Activated gamma-delta T cell treated with anti-CD3 and anti-CD28 coated beads, Interleukin-2, amount 50 U/mL, for 16 hours (primary cell): ENCODE measurements at places on chromosomes 12 and 14.

GRCh38 chr12:12646483-12647072 is 34.9 kb downstream of the CREBL2 start:
- DNase-seq = no peak

GRCh38 chr14:50230701-50231474 is 490 bp downstream of the SOS2 start:
- peak; percentile 19 for DNase-seq

DNA sequence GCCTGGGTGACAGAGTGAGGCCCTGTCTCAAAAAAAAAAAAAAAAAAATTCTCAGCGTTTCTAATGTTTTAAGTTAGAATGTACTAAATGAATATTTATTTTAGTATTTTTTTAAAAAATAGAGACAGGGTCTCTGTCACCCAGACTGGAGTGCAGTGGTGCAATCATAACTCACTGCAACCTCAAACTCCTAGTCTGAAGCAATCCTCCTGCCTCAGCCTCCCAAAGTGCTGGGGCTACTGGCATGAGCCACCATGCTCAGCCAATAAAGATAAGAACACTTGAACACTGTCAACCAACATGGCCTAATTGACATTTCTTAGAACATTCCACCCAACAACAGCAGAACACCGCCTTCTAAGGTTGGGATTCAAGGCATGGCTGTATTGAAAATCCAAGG is 5.1 kb upstream of the DYNC1H1 start:
- DNase-seq = no peak

GRCh38 chr14:70890826-70891659 is 16.2 kb upstream of the PCNX1 start:
- no peak for DNase-seq

GRCh38 chr12:13304924-13305323 is 108.4 kb downstream of the EMP1 start:
- no peak for DNase-seq

- DNase-seq = no peak
These were observed 106.4 kb upstream of the TBX5 start for GRCh38 chr12:114512351-114512750.

- DNase-seq = no peak
These were observed 1358.8 kb downstream of the LRFN5 start for GRCh38 chr14:42965512-42965911.

- no peak for DNase-seq
These were observed 193.6 kb upstream of the GARIN6 start for GRCh38 chr12:99453836-99454538.

DNA sequence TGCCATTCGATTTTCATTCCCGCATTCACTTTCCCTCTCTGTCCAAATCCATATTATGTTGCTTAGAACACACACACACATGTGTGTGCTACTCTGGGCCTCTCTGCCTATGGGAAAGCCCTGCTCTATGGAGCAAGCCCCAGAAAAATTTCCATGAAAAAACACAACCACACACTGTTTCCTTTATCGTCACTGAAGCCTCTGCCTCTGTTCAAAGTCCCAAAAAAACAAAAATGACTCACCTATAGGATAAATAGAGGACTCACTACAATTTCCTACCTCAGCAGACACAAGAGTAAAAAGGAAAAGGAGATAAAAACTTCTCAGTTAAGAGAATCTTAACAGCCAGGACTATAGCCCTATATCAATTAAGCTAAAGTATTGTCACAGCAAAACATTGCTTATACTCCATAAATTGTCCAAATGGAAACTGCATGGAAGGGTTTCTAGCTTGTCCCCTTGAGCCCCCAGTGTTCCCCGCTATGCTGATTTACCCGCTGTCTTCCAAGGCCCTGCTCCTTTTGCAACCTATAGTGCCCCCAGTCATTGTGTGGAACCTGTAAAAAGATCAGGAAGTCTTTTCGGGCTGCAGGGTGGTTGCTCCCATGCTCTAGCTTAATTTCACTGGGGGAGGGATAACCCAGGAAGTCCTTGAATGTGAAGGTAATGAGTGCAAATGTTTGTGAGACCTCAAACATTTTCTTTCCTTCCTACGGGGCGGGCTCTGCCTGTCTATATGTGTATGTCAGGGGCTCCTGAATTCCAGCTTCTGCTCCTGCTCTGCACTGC is 11.1 kb upstream of the PIP4K2C start:
- DNase-seq = no peak

DNA sequence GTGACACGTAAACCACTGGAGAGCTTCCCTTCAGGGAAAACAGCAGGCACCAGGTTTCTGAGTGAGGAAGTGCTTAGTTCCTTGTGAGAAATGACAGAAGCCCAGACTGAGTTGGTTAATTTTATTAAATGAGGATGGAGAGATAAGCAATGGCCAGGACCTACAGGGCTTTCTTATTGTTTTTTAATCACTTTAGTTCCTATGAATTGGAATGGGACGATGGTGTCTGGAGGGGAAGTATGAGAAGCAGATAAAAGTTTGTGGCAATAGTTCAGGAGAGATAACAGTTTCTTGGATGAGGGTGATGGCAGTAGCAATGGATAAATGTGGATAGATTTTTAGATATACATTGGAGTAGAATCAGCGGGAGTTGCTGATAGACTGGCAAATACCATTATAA is 86.5 kb upstream of the PTPRR start:
- no peak for DNase-seq

- DNase-seq = no peak
These were observed 397.1 kb downstream of the MDGA2 start for GRCh38 chr14:47278233-47278842.

- no peak for DNase-seq
These were observed 53.8 kb downstream of the SDR9C7 start for GRCh38 chr12:56880125-56880992.

DNA sequence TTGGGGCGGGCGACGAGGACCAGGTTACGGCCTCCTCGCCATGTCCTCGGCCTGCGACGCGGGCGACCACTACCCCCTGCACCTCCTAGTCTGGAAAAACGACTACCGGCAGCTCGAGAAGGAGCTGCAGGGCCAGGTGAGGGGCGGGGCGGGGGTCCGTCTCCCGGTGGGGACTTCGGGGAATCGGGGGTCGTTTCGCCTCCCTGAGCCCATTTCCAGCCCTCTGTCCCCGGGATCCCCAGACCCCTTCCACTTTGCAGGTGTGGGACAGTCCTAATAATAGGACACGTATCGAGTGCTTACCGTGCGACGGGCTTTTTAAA is 380 bp downstream of the ANKRD13A start:
- no peak for DNase-seq

- no peak for DNase-seq
These were observed 7.9 kb downstream of the PPFIBP1 start for GRCh38 chr12:27531896-27532295.

GRCh38 chr14:99268810-99269707 is 2.9 kb downstream of the BCL11B start:
- no peak for DNase-seq

DNA sequence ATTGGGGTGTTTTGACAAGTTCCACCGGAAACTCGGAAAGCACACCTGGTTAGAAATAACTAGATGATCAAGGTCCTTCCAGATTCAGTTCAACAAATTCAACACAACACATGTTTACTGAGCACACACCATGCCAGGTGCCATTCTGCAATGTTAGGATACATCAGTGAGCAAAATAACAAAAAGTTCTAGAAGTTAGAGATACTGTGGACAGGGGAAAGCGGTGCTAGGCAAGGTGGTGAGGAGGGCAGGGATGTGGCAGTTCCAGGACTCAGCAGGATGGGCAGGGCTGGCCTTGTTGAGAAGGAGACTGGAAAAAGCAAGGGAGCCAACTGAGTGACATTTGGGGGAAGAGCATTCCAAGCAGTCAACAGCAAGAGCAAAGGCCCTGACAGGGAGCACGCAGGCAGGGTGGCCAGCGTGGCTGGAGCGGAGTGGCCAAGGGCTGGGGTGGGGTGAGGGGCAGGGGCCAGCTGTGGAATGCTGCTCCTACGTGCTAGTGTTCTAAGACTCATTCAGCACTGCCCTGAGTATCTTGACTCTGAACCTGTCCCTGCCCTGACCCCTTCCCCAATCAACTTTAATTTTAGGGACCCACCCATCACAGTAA is 19.4 kb upstream of the FAIM2 start:
- no peak for DNase-seq

DNA sequence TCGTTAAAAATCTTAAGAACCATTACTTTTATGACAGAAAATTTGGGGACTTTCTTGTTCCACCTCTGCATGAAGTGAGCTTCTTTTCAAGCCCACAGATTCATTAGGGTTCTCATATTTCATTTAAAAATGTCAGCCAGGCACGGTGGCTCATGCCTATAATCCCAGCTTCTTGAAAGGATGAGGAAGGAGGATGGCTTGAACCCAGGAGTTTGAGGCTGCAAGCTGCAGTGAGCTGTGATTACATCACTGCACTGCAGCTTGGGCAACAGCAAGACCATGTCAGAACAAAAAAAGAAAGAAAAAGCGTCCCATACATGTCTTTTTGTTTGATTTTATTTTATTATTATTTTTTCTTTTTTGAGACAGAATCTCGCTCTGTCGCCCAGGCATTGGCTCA is 43.4 kb upstream of the ATF1 start:
- no peak for DNase-seq

DNA sequence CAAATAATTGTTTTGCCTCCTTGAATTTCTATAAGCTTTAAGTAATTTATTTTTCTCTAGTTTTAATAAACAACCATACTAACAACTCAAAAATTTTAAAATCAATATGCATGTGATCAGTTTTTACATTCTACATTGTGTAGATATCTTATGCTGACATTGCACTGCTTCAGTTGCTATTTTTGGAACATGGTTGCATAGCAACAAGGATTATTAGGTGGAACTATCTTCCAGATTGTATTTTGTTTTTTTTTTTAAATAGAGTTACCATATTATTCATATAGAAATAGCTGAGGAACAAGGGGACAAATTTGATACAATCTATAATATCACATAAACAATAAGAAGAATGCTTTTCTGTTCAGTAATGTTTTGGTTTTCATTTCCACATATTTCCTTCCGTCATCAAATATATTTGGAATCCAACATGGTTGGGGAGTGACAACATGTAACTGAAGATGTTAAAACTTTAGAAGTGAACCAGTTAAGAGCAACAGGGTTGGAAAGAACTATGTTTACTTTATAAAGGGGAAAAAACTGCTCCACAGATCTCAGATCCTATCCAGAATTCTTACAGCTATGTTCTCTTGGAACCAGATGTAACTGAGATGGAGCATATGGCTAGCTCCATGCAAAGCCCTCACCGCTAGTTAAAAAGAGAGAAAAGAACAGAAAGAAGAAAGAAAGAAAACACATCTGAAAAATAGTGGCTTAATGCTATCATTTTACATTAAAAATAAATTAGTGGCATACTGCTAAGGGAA is 235.5 kb downstream of the NELL2 start:
- DNase-seq = no peak

DNA sequence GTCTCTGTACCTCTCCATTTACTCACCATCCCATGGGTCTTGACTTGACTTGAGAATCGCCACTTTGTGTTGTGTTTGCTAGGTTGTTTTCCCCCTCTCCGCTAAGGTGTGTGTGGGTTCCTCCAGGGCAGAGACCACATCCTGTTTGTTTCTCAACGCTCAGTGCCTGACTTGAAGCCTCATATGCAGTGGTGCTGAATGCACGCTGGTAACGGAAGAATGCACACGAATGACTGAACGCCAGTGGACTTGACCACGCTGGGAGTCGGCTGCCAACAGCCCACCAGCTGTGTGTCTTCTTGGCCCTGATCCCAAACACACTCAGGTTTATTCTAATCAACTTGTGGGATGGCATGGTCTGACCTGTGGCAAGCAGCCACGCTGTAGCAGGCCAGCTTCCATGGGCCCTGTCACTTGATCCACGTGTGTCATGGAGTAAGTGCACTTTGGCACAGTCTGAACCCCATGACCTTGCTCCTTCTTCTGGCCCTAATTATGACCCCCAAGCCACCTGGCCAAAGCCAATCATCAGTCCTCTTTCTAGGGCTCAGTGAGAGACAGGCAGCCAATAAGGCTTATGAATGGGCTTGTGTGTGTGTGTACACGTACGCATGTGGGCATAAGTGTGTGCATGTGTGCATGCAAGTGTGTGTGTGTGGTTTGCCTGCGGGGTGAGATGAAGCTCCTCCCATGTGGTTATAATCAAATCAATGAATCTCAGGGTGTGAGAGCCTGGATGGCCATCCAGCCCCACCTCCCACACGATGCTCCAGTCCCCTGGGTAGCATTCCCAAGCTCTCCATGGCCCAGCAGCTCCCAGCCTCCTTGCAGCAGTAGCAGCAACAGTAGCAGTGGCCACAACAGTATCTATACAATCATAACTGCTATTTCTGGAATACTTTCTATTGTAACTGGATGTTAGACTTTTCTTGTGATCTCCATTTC is 6.4 kb upstream of the TC2N start:
- peak; percentile 68 for DNase-seq

DNA sequence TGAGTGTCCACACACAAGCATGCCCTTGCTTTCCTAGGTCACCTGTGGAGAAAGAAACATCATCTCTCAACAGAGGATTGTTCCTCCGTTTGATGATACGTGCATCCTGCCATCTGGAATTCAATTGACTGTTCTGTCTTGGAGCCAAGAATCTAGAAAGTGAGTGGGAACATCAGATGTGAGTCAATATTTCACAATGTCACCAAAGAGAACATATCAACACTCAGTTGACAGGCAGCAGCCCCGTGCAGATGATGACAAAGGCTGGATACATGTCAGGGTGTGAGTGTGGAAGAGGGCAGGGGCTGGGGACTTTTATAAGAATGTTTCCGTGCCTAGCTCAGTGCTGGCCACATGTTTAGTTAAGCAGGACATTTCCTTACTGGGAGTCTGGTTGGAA is 76.1 kb downstream of the TBC1D30 start:
- no peak for DNase-seq

- DNase-seq = no peak
These were observed 161.6 kb downstream of the PLCZ1 start for GRCh38 chr12:18576104-18576626.

GRCh38 chr12:104353012-104353981 is 49.8 kb downstream of the EID3 start:
- no peak for DNase-seq

DNA sequence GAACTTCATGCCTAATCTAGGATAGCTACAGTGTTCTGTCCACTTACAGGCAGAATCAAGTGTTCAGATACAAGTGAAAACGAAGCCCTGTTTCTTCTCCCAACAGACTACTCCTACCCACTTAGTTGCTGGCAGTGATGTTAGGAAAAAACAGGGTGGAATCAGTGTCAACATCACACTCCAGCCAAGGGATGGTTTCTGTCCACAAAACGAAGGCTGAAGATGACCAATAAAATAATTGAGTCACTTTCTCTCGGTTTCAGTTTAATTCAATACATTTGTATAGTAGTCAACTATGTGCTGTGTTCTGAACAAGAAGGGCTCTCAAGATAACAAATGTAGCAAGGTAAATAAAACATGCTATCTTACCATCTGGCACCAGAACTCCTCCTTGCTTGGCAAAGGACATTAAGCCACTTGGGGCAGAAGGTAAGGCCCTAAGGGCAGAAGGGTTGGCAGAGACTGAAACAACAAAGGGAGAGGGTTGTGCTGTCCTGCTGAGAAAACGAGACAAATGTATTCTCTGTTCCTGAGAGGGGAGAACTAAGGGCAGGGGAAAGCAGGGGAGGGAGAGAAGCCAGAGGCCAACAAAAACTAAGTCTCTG is 393.6 kb downstream of the DPF3 start:
- DNase-seq = no peak
